Activated CD4-positive, alpha-beta T cell treated with anti-CD3 and anti-CD28 coated beads, Interleukin-2, amount 10 ng/mL, durations not matched to agents 7 days and 5 days (primary cell): ENCODE measurements at places on chromosomes 11 and 22. TPM values are rescaled to one million over a fixed set of nuclear protein-coding genes. Genes with fewer than 3 reads are reported as not detected.

DNA sequence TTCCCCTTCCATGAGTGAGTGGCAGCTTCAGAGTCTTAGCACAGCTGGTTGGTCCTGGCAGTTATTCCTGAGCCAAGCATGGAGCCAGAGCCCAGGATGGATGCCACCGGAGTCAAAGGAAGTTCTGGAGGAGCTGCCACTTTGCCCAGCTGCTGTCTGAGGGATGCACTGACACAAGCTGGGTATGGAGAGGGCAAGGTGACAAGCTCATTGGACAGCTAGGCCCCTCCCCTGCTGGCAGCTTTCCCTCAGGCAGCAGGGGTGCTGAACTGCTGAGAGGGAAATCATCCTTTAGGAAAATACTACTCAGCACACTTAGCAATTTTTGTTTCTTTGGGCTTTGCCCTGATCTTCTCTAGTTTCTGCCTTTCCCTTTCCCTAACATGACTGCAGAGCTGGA lies 99.3 kb upstream of the SESN3 start:
- H3K4me1 ChIP-seq, result peaks cover 17% of the 10 kb centered on the region
- no peaks in the 10 kb centered on the region for H3K36me3 ChIP-seq
- no peak overlapping the region for H3K4me3 ChIP-seq
- DNase-seq, result no peak
- no peaks in the 10 kb centered on the region for H3K27me3 ChIP-seq

GRCh38 chr11:79514695-79515094 lies 73.9 kb upstream of the TENM4 start:
- no peak for DNase-seq
- no peak overlapping the region for H3K4me3 ChIP-seq
- no peaks in the 10 kb centered on the region for H3K4me1 ChIP-seq
- H3K27ac ChIP-seq, result no peak overlapping the region

DNA sequence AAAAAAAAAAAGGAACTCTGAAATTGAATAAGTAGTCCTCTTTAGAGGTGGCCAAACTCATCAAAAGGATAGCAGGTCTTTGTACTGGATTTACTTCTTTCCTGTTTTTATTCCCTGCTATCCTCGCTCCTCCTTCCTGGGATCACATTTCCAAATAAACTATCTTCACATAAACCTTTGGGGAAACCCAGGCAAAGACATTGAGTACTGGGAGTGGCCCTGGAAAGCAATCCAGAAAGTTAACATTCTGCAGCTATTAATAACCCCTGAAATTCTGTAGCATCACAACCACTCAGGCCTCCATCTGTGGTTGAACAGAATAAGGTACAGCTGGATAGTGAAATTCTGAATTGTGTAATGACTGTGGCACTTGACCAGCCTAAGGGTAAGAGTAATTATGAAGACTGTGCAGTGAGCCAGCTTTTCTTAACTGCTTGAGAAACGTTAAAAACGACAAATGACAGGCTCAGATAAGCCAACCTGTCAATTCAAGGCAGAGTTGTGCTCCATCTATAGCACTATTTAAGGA lies 58.8 kb downstream of the ISX start:
- no peaks in the 10 kb centered on the region for H3K36me3 ChIP-seq
- no peak overlapping the region for H3K4me3 ChIP-seq
- no peak overlapping the region for H3K27ac ChIP-seq

- H3K27ac ChIP-seq, result no peak overlapping the region
- peaks cover 17% of the 10 kb centered on the region for H3K4me1 ChIP-seq
- no peaks in the 10 kb centered on the region for H3K36me3 ChIP-seq
Measured at GRCh38 chr22:21028277-21029251, 3.8 kb downstream of the SLC7A4 start.

DNA sequence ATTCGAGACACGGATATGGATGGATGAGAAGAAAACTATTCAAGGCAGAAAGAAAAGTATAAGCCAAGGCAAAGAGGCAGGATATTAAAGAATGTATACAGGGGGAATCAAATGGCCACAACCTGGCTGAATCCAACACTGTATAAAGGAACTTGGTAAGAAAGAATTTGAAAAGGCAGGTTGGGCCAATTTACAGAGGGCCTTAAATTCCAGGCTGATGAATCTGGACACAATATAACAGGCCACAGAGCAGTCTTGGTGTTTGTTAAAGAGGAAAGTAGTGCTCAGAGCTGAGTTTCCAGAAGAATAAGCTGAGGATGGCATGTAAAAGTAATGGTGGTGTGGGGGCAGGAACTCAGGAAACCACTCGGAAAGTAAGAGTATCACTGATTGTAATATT lies 72.3 kb upstream of the POU2AF2 start:
- DNase-seq, result no peak
- peaks cover 2% of the 10 kb centered on the region for H3K27me3 ChIP-seq
- H3K36me3 ChIP-seq, result no peaks in the 10 kb centered on the region
- peaks cover 4% of the 10 kb centered on the region for H3K4me1 ChIP-seq
- H3K27ac ChIP-seq, result no peak overlapping the region

The APOBEC3H gene
- total RNA-seq, result 46.0 TPM

GRCh38 chr11:18704698-18705097 lies 6.1 kb downstream of the TMEM86A start:
- no peaks in the 10 kb centered on the region for H3K36me3 ChIP-seq
- no peak for DNase-seq

- peaks cover 4% of the 10 kb centered on the region for H3K36me3 ChIP-seq
- peaks cover 83% of the 10 kb centered on the region for H3K4me1 ChIP-seq
- no peaks in the 10 kb centered on the region for H3K27me3 ChIP-seq
- peak overlapping the region; percentile 56 for H3K4me3 ChIP-seq
- DNase-seq, result no peak
Measured at GRCh38 chr11:75339685-75340409, 11.6 kb downstream of the ARRB1 start.

The SLC25A45 gene
- 40.9 TPM for total RNA-seq

DNA sequence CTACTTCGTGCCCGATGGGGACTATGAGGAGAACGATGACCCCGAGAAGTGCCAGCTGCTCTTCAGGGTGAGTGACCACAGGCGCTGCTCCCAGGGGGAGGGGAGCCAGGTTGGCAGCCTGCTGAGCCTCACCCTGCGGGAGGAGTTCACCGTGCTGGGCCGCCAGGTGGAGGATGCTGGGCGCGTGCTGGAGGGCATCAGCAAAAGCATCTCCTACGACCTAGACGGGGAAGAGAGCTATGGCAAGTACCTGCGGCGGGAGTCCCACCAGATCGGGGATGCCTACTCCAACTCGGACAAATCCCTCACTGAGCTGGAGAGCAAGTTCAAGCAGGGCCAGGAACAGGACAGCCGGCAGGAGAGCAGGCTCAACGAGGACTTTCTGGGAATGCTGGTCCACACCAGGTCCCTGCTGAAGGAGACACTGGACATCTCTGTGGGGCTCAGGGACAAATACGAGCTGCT lies 751 bp downstream of the FIBIN start:
- no peaks in the 10 kb centered on the region for H3K36me3 ChIP-seq
- H3K27me3 ChIP-seq, result no peaks in the 10 kb centered on the region
- DNase-seq, result no peak
- no peak overlapping the region for H3K27ac ChIP-seq
- H3K4me3 ChIP-seq, result no peak overlapping the region
- H3K4me1 ChIP-seq, result no peaks in the 10 kb centered on the region

DNA sequence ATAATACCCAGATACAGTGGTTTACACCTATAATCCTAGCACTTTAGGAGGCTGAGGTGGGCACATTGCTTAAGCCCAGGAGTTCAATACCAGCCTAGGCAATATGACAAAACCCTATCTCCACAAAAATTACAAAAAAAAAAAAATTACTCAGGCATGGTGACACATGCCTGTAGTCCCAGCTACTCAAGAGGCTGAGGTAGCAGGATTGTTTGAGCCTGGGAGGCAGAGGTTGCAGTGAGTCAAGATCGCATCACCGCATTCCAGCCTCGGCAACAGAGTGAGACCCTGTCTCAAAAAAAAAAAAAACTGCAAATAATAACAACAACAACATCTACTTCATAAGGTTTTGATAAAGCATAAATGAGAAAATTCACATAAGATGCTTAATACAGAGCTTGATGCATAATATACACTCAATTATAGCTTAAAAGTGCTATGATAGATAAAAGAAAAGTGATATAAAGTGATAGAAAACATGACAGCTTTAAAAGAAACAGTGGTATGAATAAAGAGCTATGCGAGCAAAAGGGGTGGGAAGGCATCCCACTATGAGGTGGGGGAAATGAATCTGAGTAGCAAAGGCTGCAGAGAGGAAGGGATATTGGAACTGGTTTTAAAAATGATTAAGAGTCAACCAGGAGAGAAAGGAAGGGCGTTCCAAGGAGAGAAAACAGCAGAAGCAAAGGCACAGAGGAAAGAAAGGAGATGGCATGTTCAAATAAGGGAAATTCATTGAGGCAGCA lies 197.6 kb downstream of the KIF18A start:
- H3K27me3 ChIP-seq, result no peaks in the 10 kb centered on the region
- no peak for DNase-seq
- no peaks in the 10 kb centered on the region for H3K36me3 ChIP-seq

The HSPA8 gene
- 2,541 TPM for total RNA-seq

The ZNF280A gene
- total RNA-seq, result not detected

GRCh38 chr11:61791737-61792309 lies 576 bp downstream of the TMEM258 start:
- peak; percentile 45 for DNase-seq
- H3K4me3 ChIP-seq, result peak overlapping the region; percentile 85
- no peaks in the 10 kb centered on the region for H3K27me3 ChIP-seq
- H3K36me3 ChIP-seq, result peaks cover 51% of the 10 kb centered on the region

GRCh38 chr22:24444251-24444650 lies 16.9 kb downstream of the ADORA2A start:
- DNase-seq, result no peak
- H3K27ac ChIP-seq, result no peak overlapping the region
- H3K27me3 ChIP-seq, result no peaks in the 10 kb centered on the region
- H3K4me3 ChIP-seq, result no peak overlapping the region
- peaks cover 30% of the 10 kb centered on the region for H3K36me3 ChIP-seq

DNA sequence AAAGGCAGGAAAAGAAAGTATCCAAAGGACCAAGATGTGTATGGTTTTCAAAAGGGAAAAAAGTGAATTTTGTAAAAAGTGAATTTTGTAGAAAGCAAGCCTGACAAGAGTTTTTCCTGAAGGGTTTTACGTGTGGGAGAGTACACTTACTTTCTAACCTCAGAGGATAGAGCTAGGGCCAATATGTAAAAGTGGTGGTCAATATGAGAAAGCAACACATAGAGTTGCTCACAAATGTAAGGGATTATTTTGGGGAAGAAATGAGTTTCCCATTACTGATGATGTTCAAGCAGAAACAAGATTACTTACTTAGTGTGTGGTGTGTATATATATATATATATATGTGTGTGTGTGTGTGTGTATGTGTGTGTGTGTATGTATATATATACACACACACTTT lies 162.5 kb downstream of the SWAP70 start:
- no peak overlapping the region for H3K27ac ChIP-seq
- H3K36me3 ChIP-seq, result no peaks in the 10 kb centered on the region
- H3K4me3 ChIP-seq, result no peak overlapping the region
